ENCODE measurements at places on chromosomes 7 and 10.

DNA sequence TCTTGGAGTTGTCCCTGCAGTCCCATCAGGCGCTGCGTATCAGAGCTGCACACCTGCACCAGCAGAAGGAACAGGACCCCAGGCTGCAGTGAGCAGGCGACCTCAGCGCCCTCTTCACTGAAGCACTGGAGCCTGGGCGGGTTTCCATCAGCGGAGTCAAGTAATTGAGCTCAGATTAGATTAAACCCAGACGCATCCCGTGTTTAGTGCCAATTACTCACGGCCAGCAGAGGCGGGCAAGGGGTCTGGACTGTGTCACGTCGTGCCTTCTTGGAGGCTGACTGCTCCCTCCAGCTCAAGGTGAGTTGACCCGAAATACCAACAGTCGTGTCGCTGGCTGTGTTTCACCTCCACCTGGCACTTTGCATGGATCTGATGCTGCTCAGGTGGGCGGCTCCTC lies 123.6 kb downstream of the CXCL12 start:
- DNase-seq = no peak

DNA sequence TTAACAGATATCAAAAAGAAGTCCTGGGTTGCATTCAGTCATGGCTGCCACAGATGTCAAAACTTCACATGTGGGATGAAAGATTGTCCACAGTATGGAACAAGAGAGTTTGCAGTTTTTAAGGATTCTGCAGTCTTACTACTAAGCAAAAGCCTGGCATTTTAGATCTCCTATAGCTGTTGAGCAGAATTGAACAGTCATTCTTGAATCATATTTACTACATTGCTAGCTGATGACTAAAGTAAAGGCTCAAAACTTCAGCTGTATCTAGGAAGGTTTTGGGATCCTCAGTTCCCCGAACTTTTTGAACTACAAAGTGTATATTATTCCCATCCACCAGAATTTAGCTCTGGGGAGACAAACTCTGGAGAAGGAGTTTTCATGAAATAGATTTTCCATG lies 31.0 kb downstream of the BET1 start:
- DNase-seq = no peak

DNA sequence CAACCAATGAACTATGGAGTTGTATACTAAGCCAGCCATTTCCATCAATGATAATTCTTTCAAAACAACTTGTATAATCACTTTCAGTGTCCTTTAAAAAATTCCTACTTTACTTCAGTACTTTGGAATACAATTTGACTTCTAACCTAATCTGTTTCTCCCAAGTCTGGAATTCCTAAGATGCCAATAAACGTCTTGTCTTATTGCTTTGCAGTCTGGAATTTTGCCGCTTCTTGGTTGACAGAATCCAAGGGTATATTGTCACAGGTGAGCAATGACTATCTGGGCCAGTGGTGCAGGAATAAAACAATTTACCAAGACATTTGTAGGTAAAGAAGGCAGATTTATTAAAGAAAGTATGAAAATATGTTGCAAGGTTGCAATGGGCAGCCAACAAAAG lies 21.8 kb downstream of the RP9 start:
- no peak for DNase-seq

DNA sequence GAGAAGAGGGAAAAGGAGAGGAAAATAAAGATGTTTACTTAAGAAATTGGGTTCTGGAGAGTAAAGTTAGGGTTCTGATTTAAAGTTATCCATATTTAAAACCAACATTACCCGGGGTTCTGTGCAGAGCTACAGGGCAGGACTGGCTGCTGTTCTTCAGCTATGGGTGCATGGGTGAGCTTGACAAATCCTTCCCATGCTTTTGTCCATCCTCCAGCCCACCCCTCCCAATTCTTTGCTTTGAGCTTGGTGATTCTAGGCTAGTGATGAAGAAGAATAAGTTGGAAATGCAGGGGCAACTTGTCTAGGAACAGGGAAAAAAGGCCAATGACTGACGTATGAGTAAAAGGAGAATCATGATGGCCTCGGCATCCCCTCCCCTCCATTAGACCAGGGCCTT lies 636.0 kb downstream of the LRMDA start:
- DNase-seq = no peak

DNA sequence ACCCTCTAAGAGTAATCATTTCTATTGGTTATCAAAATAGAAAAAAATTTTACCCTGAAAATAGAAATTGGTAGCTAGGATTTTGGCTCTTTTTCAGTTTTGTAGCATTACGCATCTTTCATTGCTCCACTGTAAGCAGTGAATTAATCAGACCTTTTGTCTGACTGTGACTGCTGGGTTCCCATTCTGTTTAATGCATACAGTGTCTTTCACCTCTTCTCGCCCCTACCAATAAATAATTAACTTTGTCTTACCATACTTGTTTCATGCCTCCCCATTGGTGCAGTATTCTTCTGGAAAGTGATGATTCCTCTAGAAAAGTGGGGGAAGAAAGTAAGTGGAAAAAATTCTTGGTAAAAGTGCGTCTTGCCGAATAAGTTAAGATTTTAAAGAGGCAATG lies 73.2 kb downstream of the AP3M1 start:
- DNase-seq = no peak

DNA sequence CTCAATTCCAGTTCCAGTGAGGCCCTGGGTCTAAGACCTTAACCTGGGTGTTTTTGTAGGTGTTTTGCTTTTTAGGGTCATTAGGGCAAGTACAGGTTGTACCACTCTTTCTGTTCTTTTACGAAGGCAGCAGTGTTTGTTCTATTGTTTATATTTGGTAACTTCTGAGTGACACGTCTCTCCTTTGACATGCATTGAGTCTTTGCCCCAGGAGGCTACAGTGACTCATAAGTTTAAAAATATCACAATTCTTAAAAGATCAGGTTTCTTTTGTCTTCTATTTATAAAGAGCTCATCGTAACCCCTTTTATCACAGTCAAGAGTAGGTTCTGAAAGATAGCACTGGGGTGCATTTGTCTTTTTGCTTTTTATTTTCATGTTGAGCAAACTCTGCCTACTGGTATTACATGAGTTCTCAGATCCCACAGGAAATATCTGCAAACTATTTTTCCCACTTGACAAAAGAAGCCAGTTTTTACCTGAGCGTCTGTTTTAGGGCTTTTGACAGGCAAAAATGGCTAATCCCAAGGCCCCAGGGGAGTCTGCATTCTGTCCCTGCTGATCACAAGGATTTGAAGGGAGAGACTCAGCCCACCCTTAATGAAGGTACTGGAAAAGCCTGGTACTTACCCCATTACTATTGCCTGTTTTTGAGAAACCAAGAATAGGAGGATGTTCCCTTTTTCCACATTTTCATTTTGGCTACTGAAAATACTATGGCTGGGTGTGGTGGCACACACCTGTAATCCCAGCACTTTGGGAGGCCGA lies 7.9 kb downstream of the NUDT13 start:
- DNase-seq = no peak

DNA sequence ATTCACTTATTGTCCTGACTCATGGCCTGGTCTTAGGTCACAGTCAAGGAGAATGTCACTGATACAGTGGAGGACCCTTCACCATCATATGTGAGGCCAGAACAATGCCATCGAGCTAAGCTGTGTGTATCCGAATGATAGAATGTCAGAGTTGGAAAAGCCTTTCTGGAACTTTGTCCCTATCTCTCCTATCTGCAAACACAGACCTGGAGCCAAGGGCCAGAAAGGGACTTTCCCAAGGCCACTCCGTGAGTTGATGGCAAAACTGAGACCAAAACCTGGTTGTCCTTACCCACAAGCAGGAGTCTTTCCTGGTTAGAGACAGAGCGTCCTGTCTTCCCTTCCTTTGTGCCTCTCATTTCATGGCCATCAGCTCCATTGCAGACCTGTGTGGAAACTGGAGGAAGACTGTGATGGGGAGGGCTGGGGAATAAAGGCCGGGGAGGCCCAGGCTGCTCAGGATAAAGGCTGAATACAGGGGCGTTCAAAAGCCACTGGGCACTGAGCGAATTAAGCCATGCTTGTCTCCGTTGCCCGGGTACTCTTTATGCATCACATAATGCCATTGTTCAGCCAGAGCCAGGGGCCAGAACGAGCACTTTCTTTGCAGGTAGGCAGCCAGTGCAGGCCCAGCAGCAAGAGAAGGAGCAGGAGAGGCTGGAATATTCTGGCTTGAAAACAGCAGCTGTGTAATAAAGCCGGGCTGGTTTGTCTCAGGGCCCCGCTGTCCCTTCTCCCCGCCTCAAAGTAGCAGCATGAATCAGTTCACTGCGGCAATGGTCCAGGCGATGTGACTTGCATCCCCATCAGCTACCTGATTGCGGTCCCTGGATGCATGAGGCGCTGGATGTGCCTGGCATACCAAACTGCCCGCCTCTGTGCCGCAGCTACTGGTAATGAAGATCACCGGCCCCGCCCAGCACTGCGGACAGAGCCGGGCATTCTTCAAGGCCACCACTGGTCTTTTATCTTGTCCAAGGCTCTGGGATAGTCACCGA lies 143.0 kb downstream of the RPS24 start:
- DNase-seq = no peak

DNA sequence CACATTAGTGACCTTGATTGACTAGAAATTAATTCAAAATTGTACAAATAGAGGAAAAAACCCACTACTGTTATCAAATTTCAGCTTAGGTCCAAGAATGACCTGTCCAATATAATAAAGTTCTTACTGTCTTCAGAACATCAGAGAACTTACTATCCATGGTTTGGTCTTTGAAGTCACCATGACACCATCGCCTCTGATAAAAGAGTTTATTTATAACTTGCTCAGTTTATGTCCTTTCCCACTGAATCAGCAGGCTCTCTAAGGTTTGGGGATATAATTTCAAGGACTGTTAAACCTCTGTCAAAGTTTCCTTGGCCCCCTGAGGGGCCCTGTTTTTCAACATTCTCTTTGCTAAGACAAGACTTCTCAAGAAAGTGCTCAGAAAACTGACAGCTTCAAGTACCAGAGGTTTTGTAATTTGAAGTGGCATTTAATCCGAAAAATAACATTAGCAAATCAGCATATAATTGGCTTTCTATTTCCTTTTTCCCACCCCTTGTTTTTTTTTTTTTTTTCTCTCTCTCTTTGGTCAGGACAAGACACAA lies 191.7 kb upstream of the FERD3L start:
- DNase-seq = no peak

DNA sequence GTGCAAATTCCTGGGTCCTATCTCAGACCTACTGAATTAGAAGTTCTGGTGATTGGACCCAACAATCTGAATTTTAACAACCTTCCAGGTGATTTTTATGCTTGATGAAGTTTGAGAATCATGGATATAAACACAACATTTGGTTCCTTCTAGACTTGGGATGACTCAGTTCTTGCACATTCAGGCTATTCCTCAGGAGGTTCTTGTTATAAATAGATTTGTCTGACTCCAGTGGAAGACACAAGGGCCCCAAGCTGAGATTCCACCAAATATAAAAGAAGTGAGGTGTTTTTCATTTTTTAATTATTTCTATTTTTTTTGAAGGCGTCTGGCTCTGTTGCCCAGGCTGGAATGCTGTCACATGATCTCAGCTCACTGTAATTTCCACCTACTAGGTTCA lies 9.4 kb upstream of the TAS2R16 start:
- no peak for DNase-seq

DNA sequence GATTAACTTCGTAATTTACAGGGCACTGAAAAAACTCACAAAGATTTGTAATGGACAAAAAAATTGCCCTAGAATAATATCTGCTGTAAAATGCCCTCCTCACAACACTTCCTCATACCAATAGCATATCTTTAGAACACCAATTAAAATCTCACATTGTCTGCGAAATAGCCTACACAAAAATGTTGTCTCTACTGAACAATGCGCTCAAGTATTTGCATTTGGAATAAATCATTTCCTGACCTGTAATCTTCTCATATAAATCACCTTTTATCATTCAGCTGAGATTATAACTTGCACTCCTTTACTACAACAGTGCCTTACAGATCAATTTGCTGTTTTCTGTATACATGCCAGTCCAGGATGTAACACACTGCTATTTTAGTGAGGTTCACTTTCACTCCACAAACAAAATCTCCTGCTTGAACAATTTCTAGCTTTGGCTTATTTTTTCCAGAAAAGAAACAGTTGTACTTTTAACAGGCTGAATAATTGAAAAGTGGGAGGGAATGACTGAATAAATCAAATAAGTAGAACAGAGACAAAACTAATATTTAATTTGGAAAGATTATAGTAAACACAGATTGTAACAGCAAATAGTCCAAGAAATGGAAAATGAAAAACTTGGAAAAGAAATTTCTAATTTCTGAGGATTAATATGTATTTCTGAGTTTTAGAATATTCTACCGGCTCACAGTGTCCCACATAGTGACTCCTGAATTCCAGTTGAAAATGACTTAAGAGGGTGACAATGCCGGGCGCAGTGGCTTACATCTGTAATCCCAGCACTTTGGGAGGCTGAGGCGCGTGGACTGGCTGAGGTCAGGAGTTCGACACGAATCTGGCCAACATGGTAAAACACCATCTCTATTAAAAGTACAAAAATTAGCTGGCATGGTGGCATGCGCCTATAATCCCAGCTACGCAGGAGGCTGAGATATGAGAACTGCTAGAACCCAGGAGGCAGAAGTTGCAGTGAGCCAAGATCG lies 30.6 kb downstream of the JMJD1C start:
- DNase-seq = no peak

DNA sequence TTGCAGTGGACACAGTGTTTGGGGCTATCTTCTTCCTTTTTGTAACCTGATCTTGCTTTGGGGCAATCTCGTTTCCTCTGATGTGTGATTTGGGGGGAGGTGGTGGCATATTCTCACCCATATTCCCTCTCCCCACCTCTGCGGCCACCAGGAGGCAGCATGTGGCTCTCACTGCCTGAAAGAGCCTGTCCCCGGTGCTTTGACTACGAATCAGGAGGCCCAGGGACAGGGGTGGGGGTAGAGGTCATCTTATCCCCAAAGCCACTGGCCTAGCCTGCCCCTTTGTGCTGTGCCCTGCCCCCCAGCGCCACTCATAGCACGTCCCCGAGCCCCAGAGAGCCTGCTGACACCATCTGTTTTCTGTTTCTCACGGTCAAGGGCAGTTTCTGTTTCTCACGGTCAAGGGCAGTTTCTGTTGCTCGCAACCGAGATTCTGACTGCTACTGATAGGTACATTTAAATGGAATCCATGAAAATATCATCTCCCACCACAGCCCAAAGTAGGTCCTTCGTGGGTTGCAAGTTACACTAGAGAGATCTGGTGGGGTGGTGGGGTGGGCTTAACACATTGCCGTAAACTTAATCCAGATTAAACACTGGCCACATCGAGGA lies 28.2 kb downstream of the PHYH start:
- DNase-seq = no peak

- DNase-seq = no peak
Measured at GRCh38 chr10:113965683-113966082, 78.0 kb upstream of the ADRB1 start.

DNA sequence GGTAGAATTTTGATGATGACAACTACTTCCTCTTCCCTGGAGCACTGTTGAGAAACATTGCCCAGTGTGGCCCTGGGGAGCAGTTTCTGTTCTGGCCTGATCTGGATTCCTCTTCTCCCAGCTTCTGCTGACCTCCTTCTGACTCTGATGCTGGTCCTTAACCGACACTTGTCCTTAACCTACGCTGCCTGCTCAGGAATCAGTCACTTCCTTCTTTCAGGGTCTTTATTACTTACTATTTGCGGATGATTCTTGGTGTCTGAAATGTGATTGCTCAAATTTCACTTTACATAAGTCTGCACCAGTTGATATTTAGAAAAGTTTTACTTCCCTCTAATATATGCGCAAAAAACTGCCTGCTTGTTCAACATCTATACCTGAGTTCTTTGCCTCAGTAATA lies 164.1 kb downstream of the PTEN start:
- DNase-seq = no peak

- peak; percentile 51 for DNase-seq
Measured at GRCh38 chr7:7176406-7177043, 5.8 kb upstream of the C1GALT1 start.

- DNase-seq = no peak
Measured at GRCh38 chr10:49365275-49365674, 30.6 kb downstream of the DRGX start.

GRCh38 chr10:61284222-61284890 lies 168.8 kb downstream of the TMEM26 start:
- DNase-seq = peak; percentile 50
